NCI-H460 (cell line): ENCODE measurements at places on chromosomes 2 and 18.

- DNase-seq = no peak
Measured at GRCh38 chr18:36153203-36153602, 23.5 kb downstream of the ELP2 start.

DNA sequence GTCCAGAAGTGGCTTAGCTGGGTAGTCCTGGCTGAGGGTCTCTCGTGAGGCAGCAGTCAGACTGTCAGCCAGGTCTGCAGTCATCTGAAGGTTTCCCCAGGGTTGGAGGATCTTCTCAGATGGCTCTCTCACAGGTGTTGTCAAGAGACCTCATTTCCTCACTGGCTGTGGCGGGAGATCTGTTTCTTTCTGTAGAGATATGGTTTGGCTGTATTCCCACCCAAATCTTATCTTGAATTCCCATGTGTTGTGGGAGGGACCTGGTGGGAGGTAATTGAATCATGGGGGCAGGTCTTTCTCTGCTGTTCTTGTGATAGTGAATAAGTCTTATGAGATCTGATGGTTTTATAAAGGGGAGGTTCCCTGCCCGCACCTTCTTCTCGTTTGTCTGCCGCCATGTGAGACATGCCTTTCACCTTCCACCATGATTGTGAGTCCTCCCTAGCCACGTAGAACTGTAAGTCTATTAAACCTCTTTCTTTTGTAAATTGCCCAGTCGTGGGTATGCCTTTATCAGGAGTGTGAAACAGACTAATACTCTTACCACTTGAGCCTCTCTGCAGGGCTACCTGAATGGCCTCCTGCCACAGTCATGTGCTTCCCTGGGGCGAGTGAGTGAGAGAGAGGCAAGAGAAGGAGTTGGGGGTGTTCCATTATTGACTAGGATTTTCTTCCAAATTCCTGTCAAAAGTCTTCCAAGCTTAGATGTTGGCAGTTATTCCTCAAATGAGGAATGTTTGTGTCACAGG lies 23.6 kb downstream of the MALT1 start:
- no peak for DNase-seq

DNA sequence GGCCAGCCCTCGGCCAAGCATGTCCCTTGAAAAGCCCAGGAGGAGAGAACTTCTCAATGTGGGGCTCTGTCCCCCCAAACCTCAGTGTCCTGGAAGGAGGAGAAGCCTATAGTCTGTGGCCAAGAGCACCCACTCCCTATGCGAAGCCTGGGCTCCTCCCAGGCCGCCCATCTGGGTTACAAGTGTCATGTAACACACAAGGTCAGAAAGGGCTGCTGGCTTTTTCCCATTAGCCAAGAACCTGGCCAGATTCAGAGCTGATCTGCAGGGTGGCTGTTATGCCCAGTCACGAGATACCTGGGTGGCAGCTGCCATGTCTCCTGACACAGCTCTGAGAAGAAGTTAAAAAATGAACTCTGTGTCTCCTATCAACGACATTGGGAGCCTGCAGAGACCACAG lies 170.7 kb downstream of the TNS1 start:
- DNase-seq = no peak

DNA sequence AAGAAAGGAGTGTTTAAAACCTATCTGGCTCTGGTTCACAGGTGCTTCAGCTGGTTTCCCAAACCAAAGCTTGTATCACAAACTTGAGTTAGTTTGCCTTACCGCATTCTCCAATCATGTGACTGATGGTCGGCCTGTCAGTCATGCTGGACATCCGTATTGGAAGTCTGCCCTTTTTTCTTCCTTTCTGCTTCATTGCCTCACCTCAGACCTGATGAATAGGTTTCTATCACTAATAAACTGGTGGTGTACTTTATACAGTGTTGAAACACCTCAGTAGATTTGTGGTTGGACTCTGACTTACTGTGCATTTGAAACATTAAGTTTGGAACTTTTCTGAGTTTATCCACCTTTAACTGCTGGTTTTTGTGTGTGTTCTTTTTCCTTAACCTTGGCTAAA lies 84.1 kb downstream of the R3HDM1 start:
- no peak for DNase-seq

DNA sequence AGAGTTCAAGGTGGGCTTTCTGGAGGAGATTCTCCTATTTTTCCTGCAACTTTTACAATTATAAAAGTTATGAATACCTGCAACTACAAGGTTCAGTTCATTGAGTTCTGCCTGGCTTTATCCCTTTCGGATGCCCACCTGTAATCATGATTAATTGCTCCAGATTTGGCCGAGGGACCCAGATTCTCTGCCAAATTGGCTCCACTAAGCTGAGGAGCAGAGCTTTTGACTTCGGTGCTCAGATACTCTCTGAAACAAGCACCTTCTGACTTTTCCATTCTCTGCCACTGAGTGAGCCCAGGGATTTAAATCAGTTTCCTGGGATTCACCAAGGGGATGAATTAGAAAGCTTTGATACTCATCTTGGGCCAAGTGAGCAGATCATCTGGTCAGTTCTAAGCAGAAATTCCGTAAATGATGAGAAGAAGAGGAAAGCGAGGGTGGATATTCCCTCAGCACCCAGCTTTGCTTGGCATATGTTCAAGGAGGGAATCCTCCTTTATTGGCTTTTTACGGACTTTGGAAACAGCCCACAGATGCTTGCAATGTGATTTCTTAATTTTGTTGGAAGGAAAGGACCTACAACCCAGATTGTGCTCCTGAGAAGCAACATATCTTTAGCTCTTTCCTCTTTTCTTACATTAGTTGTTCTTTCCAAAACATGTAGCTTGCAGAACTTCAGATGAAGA lies 179.2 kb downstream of the SETBP1 start:
- no peak for DNase-seq

GRCh38 chr2:109207176-109207575 lies 78.2 kb downstream of the SH3RF3 start:
- no peak for DNase-seq

DNA sequence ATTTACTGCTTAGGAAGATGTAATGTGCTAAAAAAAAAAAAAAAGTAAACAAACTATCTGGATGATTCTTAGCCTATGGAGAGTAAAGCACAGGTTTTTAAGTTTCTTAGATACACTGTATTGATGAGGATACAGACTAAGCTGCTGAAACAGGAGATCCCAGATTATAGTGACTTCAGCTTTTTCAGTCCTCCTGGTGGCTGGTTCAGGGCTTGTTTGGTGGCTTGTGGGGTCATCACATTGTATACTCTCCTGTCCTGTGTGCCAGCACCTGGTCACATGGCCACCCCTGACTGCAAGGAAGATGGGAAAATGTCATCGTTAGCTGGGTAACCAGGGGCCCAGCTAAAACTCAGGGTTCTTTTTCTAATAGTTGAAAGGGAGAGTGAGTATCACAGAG lies 31.4 kb downstream of the RAB31 start:
- no peak for DNase-seq

DNA sequence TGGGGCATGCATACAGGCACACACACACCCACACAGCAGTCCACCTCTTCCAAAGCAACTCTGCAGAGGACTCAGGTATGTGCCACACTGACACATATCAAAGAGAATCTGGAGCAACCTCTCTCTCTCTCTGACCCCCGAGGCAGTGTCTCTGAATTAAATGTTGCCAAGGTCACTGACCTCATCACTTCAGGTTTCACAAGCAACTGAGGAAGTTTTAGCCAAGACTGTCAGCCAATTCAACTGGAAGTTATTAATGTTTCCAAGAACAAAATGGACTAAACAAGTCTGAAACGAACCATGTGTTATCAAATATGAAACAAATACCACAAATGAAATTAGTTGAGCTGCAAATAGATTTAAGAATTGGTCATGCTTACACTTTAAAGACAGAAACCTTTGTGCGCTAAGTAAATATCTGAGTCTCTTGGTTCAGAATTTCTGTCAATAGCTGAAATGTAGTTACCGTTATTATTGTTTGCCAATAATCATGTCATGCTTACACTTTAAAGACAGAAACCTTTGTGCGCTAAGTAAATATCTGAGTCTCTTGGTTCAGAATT lies 86.1 kb downstream of the SLC25A12 start:
- no peak for DNase-seq

DNA sequence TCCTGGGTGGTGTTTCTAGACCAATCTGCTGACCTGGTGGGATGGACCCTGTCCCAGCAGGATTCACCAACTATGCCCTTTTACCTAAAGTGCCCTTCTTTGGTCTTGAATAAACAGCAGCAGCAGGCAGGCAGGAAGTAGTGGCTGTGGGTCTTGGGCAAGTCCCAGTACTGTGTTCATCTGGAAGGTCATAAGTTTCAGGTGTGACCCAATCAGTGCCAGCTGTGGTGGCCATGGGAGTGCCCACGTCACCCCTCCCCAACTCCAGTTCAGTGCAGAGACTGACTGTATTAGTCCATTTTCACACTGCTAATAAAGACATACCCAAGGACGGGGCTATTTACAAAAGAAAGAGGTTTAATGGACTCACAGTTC lies 148.3 kb upstream of the SRD5A2 start:
- no peak for DNase-seq

DNA sequence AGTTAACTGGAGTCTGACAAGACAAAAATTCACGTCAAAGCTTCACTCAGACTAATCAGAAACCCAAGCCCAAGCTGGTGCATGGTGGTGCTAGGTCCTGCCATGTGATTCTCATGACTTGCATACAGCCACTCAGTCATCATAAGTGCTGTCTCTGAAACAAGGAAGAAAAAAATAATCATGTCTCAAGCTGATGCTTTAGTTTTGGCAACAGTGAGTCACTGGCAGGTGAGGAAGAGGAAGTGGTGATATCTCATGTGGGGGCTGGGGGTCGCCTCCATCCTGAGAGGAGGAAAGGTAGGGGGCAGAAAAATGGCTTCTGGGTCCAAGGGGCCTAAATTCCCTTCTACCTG lies 136.3 kb downstream of the TMEM163 start:
- no peak for DNase-seq

- no peak for DNase-seq
Measured at GRCh38 chr2:31384771-31385276, 29.7 kb downstream of the XDH start.

DNA sequence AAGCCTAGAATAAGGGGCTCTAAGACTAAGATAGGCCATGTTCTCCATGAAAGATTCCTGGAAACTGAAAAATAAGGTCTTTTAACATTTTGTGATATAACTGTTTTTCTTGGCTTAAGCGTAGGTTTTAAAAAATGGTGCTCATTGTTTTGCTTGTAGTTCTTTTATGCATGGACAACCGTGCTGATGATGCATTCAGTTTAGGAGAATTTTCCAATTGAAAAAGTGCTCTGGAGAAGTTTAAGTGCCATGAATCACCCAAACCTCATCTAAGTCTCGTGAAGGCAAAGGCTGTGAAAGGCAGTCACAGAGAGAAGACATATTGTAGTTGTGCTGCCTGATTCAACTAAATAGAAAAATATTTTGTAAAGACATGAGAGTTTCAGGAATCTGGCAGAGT lies 111.8 kb upstream of the GAREM1 start:
- DNase-seq = no peak

- no peak for DNase-seq
Measured at GRCh38 chr2:226544596-226545210, 254.9 kb downstream of the IRS1 start.

DNA sequence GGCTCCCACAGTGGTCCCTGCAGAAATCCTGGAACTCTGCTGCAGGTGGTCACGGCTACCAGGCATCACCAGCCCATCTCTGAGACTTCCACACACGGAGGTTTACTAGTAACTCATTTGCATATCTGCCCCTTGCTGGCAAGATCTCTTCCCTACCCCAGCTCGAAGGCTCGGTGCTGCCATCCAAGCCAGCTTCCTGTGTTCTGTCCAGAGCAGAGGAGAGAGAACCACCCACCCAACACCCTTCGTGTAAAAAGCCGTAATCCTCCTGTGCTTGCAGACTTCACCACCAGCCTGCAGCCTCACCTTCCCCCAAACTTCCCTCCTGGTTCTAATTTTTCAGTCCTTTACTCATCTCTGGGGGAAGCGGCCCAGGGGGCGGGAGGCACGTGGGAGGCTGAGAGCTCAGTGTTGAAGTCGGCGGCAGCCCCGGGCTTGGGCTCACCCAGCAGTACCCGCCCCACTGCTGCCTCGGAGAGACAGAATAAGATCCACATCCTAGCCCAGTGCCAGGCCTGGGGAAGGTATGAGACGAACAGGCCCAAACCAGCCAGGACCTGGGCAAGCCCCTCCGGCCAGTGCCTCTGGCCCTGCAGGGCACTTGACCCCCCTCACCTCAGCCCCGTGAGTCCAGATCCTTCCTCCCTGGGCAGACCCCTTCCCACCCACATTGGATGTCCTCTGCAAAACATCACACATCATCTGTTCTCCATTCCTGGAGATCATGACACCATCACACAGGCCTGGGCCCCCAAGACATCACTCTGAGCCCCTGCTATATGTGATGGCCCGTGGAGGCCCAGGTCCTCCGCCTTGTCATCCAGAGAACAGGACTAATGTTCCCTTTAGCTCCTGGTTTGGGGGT lies 145.8 kb upstream of the ID2 start:
- DNase-seq = no peak

DNA sequence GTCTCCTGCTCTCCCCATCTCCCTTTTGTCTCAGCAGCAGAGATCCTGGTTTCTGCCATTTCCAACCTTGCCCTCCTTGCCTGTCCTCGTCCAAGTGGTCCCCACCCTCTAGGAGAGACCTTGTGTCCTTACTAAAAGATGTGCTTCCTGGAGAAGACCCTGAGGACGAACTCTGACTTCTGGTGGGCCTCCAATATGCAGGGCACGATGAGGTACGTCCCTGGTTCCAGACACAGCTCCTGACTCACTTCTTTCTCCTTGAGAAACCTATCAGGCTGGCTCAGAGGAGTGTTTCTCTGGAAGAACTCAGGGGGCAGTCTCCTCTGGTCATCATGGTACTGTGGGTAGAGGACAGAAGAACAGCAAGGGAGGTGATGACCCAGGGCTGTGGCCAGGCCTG lies 28.2 kb downstream of the CAPN14 start:
- no peak for DNase-seq

DNA sequence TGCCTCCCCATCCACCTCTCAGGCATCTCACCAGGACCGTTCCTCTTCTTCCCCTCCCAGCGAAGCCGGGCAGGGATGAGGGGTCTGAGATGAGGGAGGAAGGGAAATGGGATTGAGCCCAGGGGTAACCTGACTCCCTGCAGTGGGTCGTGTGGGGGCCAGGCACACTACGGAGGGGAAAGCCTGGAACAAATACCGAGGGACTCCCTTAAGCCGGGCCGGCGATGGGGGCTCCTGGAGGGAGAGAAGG lies 250 bp upstream of the SPEG start:
- no peak for DNase-seq

- no peak for DNase-seq
Measured at GRCh38 chr18:12021596-12021995, 40.3 kb downstream of the IMPA2 start.

DNA sequence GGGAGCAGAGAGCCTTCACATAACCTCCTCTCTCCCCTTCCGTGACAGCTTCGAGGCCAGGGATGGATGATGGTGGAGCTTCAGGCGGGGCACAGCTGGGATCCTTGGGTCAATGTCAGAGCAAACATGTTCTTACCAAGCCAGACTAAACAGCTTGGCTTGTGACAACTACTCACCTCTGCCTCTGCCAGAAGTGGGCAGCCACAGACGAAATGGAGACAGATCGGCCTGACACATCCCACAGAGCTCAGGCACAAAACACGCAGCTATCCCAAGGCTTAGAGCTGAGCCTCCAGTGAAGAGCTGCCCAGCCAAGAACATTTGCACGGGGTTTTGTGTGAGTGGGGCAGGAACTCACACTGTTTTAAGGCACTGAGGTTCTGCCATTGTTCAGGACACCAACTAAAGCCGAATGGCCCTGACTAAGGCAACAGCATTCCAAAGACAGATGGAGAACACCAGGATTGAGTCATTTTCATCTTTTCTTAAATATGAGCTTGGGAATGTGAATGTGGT lies 12.8 kb downstream of the PXDN start:
- no peak for DNase-seq
